ENCODE measurements at places on chromosomes 7 and 10. TPM values are rescaled to one million over a fixed set of nuclear protein-coding genes. Genes with fewer than 3 reads are reported as not detected.
A peak's percentile ranks its signal among the peaks of the same experiment; 100 is the strongest.

The PARP12 gene
- 49.4 TPM for polyA plus RNA-seq

GRCh38 chr7:74129887-74130286 lies 44.3 kb upstream of the EIF4H start:
- H3K4me1 ChIP-seq, result no peaks in the 10 kb centered on the region
- no peaks in the 10 kb centered on the region for H3K36me3 ChIP-seq
- H3K27ac ChIP-seq, result no peak overlapping the region
- no peaks in the 10 kb centered on the region for H3K27me3 ChIP-seq
- no peak for DNase-seq
- H3K4me3 ChIP-seq, result no peak overlapping the region

GRCh38 chr10:129309565-129309964 lies 157.5 kb upstream of the MGMT start:
- H3K36me3 ChIP-seq, result no peaks in the 10 kb centered on the region
- DNase-seq, result no peak
- no peaks in the 10 kb centered on the region for H3K27me3 ChIP-seq
- H3K4me1 ChIP-seq, result no peaks in the 10 kb centered on the region
- no peak overlapping the region for H3K27ac ChIP-seq

GRCh38 chr7:97018791-97019531 lies 5.7 kb downstream of the DLX5 start:
- no peak overlapping the region for H3K4me3 ChIP-seq
- no peaks in the 10 kb centered on the region for H3K36me3 ChIP-seq
- DNase-seq, result no peak
- peaks cover 84% of the 10 kb centered on the region for H3K27me3 ChIP-seq
- no peak overlapping the region for H3K27ac ChIP-seq
- no peaks in the 10 kb centered on the region for H3K4me1 ChIP-seq

The SSC4D gene
- polyA plus RNA-seq, result 3.9 TPM

The ARHGAP22 gene
- 1.1 TPM for polyA plus RNA-seq

DNA sequence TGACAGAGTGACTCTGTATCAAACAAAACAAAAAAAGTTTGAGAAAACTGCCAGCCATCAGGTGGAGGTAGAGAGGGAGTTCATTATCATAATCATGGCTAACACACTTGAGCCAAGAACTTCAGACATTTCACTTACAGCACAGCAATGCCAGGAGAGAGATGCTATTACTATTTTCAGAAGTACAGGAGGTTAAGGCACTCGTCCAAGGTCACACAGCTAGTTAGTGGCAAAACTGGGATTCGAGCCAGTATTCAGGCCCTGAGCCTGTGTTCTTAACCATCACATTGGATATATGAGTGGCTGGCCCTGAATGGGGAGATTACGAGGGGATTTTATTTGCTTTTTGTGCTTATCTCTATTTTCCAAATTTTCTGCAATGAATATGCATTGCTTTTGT lies 24.8 kb upstream of the UNC5B start:
- no peak overlapping the region for H3K4me3 ChIP-seq
- no peak overlapping the region for H3K27ac ChIP-seq
- no peaks in the 10 kb centered on the region for H3K36me3 ChIP-seq
- DNase-seq, result peak; percentile 73
- H3K4me1 ChIP-seq, result peaks cover 11% of the 10 kb centered on the region

DNA sequence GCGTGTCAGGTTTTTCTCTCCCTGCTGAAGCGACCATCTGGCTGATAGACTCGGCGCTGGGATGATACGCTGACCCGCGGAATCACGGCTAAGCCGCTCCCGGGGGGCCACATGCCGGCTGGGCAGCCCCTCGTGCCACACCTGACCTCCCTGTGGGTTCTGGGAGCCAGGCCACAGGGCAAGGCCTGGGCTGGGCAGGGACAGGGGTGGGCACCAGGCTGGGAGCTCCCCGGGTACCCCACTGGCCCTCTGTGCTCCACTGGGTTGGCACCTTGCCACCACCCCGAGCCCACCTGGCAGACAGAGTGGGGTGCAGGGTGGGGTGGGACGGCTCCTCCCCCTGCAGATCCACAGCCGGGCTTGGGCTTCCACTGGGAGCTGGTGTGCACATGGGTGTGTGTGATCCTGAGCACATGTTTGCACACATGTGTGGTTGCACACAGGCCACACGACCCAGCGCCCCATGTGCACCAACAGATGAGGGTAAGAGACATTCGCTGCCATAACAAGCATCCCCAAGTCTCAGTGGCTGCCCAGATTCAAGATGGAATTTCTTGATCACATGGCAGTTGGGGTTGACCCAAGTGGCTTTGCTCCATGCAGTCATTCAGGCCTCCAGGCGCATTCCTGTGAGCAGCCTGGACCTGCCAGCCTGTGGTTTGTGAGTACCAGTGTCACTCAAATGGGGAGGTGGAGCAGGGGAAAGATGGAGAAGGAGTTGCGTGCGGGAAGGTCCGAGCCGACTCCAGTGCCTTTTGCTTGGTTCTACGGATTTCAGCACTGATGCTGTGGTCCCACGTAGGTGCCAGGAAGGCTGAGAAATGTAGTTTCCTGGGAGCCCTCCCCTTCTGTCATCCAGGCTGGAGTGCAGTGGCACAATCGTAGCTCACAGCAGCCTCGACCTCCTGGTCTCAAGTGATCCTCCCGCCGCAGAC lies 79.7 kb downstream of the UNCX start:
- no peaks in the 10 kb centered on the region for H3K4me1 ChIP-seq
- H3K4me3 ChIP-seq, result no peak overlapping the region
- H3K27me3 ChIP-seq, result no peaks in the 10 kb centered on the region
- no peak overlapping the region for H3K27ac ChIP-seq
- no peak for DNase-seq

DNA sequence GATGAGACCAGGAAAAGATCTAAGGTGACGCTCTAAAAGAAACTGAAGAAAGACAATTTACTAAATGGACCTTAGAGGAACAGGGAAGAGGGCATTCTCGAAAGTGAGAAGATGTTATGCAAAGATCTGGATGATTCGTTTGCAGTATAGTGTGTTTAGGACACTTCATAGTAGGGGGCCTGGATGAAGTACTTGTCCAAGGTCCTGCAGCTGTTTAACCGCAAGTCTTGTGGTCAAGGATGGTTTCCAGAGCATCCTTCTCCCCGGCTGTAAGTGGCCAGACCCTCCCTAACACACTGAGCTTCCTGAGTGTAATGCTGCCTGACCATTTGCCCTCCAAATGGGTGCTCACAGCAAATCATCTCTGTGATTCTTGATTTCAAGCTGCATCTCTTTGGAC lies 101.6 kb downstream of the XPNPEP1 start:
- no peaks in the 10 kb centered on the region for H3K27me3 ChIP-seq
- H3K27ac ChIP-seq, result no peak overlapping the region
- H3K4me1 ChIP-seq, result no peaks in the 10 kb centered on the region

- H3K36me3 ChIP-seq, result peaks cover 5% of the 10 kb centered on the region
- no peak overlapping the region for H3K4me3 ChIP-seq
- H3K27me3 ChIP-seq, result no peaks in the 10 kb centered on the region
- H3K4me1 ChIP-seq, result no peaks in the 10 kb centered on the region
- no peak overlapping the region for H3K27ac ChIP-seq
Measured at GRCh38 chr7:76505168-76506080, 4.9 kb upstream of the UPK3B start.

DNA sequence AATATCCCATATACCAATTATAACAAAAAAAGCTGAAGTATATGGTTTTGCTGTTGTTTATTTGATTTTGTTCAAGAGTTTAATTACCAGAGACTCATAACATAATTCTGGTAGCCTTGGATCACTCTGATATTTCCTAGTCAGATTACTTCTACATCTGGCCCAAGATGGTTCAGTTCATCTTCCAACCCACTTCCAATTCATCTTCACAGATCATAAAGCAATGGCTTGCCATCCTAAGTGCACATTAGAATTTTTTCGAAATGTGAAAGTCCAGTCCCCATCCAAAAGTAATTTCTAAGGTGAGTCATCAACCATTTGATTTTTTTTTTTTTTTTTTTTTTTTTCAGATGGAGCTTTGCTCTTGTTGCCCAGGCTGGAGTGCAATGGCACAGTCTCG lies 8.0 kb upstream of the HIBADH start:
- no peak overlapping the region for H3K27ac ChIP-seq
- no peak for DNase-seq
- no peaks in the 10 kb centered on the region for H3K36me3 ChIP-seq
- no peaks in the 10 kb centered on the region for H3K4me1 ChIP-seq

The PVRIG gene
- polyA plus RNA-seq, result 0.56 TPM

- DNase-seq, result no peak
- H3K4me1 ChIP-seq, result no peaks in the 10 kb centered on the region
- H3K27me3 ChIP-seq, result no peaks in the 10 kb centered on the region
- no peak overlapping the region for H3K4me3 ChIP-seq
- H3K27ac ChIP-seq, result no peak overlapping the region
- H3K36me3 ChIP-seq, result no peaks in the 10 kb centered on the region
Measured at GRCh38 chr7:139953229-139953628, 109.5 kb downstream of the PARP12 start.

DNA sequence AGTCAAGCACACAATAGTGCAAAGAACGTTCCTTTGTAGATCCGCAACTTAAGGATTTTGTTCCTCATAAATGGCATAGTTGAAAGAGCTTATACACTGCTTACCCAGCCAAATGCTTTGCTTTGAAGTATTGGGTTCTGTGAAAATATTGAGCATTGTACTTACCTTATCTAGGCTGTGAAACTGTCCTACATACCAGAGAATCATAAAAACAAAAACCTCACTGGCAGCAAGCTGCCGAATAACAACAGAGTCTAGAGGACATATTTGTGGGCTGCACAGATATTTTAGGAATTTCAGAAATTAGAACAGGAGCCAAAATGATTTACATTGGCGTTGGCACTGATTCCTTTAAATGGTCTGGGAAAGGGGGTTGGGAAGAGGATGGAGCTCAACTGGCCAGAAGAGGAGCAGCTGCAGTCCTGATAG lies 174.8 kb downstream of the RTKN2 start:
- no peaks in the 10 kb centered on the region for H3K36me3 ChIP-seq
- H3K4me1 ChIP-seq, result peaks cover 12% of the 10 kb centered on the region
- no peak overlapping the region for H3K4me3 ChIP-seq
- H3K27ac ChIP-seq, result no peak overlapping the region

DNA sequence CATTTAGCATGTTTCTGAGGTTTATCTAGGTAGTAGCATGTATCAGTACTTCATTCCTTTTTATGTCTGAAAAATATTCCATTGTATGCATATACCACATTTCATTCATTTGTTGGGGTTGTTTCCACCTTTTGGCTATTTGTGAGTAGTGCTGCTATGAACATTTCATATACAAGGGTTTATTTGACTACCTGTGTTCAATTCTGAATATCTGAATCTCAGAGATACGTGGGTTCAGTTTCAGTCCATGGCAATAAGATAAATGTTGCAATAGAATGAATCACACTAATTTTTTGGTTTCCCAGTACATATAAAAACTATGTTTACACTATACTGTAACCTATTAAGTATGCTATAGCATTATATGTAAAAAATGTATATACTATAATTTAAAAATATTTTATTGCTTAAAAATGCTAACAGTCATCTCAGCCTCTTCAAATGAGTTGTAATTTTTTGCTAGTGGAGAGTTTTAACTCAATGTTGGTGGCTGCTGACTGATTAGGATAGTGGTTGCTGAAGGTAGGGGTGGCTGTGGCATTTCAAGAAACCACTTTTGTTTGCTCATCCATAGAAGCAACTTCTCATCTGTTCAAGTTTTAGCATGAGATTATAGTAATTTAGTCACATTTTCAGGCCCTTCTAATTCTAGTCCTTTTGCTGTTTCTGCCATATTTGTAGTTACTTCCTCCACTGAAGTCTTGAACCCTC lies 13.9 kb downstream of the PLEKHA1 start:
- H3K27me3 ChIP-seq, result no peaks in the 10 kb centered on the region
- H3K4me3 ChIP-seq, result no peak overlapping the region
- H3K27ac ChIP-seq, result no peak overlapping the region
- H3K36me3 ChIP-seq, result no peaks in the 10 kb centered on the region
- H3K4me1 ChIP-seq, result no peaks in the 10 kb centered on the region

The PRLHR gene
- 3.6 TPM for polyA plus RNA-seq

DNA sequence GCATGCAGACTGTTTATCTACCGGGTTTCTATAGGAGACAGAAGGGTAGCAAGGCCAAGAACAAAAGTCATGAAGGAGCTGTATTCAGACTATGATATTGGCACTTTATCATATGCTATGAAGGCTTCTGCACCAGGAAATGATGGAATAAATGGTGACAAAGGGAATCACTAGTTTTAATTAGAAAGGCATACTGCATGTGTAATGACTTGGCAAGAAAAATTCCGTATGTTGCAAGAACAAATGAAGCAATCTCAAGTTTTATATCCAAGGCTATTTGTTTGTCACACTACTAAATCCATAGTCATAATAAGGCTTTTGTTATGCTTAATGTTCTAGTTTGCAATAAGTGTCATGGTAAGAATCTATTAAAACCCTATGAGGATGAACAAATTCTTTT lies 230.9 kb downstream of the ZEB1 start:
- no peaks in the 10 kb centered on the region for H3K36me3 ChIP-seq
- no peak for DNase-seq
- H3K4me3 ChIP-seq, result no peak overlapping the region

DNA sequence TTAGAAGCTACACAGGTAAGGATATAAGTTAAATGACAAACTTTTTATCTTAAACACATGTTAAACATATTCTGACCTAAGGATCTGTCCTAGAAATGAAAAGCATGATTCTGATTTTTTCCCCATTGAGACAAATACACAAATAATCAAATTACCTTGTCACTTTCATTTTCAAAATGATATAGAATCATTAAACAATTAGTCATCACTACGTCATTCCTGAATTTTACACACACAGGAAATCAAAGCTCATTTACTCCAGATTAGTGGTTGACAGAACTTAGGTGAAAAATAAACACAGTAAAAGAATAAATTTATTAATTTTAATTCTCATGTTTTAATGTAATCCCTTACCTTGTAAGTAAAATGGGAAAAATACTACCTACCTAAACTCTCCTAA lies 89.0 kb downstream of the AASS start:
- H3K27ac ChIP-seq, result no peak overlapping the region
- no peaks in the 10 kb centered on the region for H3K36me3 ChIP-seq

GRCh38 chr7:78895393-78895792 lies 558.1 kb downstream of the MAGI2 start:
- H3K4me1 ChIP-seq, result no peaks in the 10 kb centered on the region
- H3K36me3 ChIP-seq, result no peaks in the 10 kb centered on the region
- no peak overlapping the region for H3K4me3 ChIP-seq
- H3K27me3 ChIP-seq, result no peaks in the 10 kb centered on the region

GRCh38 chr10:125060826-125061556 lies 99.4 kb downstream of the CTBP2 start:
- DNase-seq, result peak; percentile 89
- H3K4me3 ChIP-seq, result no peak overlapping the region
- peaks cover 44% of the 10 kb centered on the region for H3K4me1 ChIP-seq
- peak overlapping the region; percentile 95 for H3K27ac ChIP-seq

DNA sequence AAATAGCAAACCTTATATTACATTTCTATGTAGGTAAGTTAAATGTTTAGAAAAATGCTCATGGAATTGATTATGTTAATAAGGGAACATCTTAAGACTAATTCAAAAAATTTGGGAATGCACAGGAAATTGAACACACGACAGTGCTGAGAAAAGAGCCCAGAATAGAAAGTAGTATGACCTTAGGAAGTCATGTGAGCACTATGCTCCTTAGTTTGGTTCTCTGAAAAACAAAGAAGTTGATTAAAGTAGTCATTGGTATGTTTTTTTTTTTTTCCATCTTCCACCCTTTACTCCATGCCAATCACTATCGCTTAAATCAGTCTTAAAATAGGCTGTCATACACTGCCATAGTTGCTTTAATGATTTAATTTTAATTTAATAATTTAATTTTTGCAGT lies 242.9 kb downstream of the ANKRD7 start:
- no peak overlapping the region for H3K27ac ChIP-seq
- DNase-seq, result no peak
- no peaks in the 10 kb centered on the region for H3K4me1 ChIP-seq
- H3K36me3 ChIP-seq, result no peaks in the 10 kb centered on the region
- H3K4me3 ChIP-seq, result no peak overlapping the region

The FGF8 gene
- not detected for polyA plus RNA-seq

Measured in adrenal gland (tissue), 19 donors.